ENCODE measurements at places on chromosomes 5 and 9.
A peak's percentile ranks its signal among the peaks of the same experiment; 100 is the strongest.

DNA sequence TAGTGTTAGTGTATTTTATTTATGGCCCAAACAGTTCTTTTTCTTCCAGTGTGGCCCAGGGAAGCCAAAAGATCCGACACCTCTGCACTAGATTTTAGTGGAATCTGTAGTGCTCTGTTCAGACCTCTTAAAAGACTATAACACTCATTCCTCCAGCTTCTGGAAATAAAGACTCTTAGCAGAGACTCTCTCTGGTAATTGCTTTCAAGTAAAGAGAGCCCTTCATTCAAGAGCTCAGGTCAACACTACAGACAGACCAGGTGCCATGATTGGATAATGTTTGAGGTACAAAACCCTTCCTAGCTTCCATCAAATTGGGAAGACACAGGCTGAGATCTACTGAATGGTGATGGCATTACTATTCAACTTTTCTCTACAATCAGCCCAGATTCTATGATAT is 255.8 kb downstream of the PRDM9 start:
- DNase-seq, result no peak

DNA sequence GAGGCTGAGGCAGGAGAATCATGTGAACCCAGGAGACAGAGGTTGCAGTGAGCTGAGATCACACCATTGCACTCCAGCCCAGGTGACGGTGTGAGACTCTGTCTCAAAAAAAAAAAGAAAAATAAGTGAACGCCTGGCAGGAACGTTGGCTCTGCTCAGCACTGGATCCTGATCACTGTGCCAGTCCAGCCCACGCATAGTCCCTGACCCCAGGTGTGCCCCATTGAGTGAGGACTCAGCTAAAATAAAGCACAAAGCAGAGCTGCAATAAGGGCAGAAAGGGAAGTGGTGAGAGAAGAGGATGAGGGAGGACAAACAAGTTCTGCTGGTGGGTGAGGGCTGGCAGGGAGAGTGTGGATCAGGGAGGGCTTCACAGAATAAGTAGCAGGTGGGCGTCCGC is 4.3 kb downstream of the GRHPR start:
- DNase-seq, result no peak

DNA sequence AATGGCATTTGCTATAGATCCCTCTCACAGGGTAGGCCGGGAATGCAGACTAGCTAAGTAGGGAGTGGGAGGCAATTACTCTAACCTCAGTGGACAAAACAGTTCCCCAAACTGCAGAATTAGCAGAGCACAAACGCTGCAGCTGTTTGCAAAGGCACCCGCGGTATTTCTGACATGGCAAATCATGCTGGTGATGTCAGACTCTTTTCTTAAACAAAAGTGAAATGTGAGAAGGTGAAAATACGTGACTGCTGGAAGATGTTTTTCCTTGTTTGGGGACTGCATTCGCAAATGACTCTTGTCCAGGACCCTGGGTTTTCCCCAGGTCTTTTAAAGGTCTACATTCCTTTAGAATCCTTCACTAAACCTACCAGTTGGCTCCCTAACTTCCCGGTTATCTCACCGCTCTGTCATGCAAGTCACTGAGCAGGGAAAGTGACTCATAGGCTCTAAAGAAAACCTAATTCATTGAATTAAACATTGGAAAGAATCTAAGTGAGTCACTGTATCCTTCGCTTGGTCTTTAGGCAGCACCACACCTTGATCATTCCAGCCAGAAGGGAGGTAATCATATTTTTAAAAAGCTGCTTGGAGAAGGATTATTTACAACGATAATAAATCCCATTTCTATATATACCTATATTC is 91.5 kb upstream of the DNAH5 start:
- DNase-seq, result peak; percentile 100

DNA sequence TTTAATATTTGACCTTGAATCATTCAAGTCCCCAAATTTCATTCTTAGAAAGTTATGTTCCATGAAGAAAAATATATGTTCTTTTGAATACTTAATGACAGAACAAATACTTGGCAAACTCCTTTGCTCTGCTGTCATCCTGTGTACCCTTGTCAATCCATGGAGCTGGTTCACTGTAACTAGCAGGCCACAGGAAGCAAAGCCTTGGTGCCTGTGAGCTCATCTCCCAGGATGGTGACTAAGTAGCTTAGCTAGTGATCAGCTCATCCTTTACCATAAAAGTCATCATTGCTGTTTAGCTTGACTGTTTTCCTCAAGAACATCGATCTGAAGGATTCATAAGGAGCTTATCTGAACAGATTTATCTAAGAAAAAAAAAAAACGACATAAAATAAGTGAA is 65.4 kb downstream of the WDR41 start:
- DNase-seq, result peak; percentile 81

- no peak for DNase-seq
These were observed 174.9 kb downstream of the TMEM161B start for GRCh38 chr5:88093765-88094164.

- DNase-seq, result peak; percentile 86
These were observed 32.2 kb downstream of the ANXA2R start for GRCh38 chr5:43007911-43008362.

DNA sequence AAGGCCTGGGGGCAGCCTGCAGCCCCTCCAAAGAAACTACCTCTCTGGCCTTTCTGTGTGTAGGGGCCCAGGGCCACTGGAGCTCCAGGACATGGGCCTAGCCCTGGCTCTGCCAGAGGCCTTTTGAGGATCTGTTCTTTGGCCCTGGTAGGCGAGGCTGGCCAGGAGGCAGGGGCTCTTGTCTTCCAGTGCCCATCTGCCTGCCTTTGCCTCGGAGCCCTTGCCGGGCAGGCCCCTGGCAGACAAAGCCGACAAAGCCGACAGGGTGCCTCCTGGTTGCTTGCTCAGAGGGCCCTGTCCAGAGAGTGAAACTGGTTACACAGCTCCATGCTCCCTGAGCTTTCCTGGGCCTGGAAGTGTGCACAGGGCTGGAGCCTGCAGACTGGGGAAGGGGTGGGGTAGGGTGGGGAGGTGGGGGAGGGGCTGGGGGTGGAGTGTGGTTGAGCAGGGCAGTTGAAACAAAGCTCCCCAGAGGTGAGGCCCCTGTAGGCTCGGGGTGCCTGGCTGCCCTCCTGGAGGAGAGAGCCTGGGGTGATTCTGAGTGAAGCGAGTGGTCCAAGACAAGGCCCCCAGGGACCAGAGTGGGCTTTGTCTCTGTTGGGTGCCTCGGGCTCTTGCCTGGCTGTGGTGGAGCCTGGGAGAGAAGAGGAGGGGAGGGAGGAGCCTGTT is 29.3 kb downstream of the PTPA start:
- peak; percentile 80 for DNase-seq

Measured in fibroblast of skin of right biceps (primary cell).